ENCODE measurements at places on chromosomes 13 and 19.

DNA sequence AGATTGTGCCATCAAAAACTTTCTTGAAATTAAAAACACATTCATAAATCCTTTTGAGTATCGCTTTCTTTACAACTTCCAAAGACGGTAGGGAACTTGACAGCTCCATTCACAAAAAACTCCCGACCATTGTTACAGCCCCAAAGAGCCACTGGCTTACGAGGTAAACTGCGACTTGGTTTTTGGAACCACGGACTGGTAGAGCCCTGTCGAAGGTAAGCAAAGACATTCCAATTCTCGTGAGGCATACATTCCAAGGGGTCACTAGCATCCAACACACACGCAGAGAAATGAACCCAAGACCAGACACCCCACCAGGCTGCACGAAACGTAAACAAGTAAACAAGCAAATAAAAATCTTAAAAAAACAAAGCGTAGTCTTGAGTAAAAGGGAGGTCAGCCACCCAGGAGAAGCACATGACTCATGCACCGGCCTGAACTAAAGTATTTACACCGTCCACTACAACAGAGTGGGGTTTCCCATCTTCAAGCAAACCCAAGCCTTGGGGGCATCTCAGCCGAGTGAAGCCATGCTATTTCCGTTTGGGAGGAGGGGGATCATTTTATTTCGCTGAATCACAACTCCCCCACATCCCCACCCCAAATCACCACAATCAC lies 1.4 kb downstream of the BRD4 start:
- DNase-seq: peak; percentile 25
- peak overlapping the region; percentile 94 for H3K27ac ChIP-seq
- no peaks in the 10 kb centered on the region for H3K36me3 ChIP-seq
- H3K4me3 ChIP-seq: peak overlapping the region; percentile 74

GRCh38 chr13:45748941-45749759 lies 47.0 kb downstream of the CBY2 start:
- H3K4me3 ChIP-seq: no peak overlapping the region
- no peaks in the 10 kb centered on the region for H3K4me1 ChIP-seq
- H3K27me3 ChIP-seq: no peaks in the 10 kb centered on the region
- DNase-seq: no peak
- H3K27ac ChIP-seq: no peak overlapping the region

DNA sequence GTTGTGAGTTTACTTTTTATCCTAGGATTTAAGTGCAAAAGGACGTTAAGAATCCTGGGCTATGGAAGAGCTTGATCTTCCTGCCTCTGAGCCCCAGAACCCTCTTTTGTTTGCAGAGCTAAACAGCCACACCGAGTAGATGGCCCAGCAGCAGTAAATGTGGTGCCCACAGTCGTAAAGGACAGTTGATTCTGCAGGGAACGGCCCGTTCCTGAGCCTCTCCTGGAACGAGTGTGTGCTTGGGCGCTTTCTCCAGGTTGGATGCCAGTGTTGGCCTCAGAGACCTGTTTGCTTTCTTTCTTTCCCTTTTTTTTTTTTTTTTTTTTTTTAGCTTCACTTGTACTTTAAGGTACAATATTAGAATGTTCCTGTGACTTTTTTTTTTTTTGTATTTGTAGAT lies 41.7 kb downstream of the SPATA13 start:
- H3K4me3 ChIP-seq: no peak overlapping the region
- H3K4me1 ChIP-seq: peaks cover 5% of the 10 kb centered on the region
- no peaks in the 10 kb centered on the region for H3K27me3 ChIP-seq
- DNase-seq: no peak
- H3K27ac ChIP-seq: no peak overlapping the region
- H3K36me3 ChIP-seq: no peaks in the 10 kb centered on the region

GRCh38 chr19:50252111-50252886 lies 48.9 kb downstream of the MYH14 start:
- H3K36me3 ChIP-seq: peaks cover 30% of the 10 kb centered on the region
- H3K4me1 ChIP-seq: no peaks in the 10 kb centered on the region
- no peak overlapping the region for H3K27ac ChIP-seq
- DNase-seq: no peak

DNA sequence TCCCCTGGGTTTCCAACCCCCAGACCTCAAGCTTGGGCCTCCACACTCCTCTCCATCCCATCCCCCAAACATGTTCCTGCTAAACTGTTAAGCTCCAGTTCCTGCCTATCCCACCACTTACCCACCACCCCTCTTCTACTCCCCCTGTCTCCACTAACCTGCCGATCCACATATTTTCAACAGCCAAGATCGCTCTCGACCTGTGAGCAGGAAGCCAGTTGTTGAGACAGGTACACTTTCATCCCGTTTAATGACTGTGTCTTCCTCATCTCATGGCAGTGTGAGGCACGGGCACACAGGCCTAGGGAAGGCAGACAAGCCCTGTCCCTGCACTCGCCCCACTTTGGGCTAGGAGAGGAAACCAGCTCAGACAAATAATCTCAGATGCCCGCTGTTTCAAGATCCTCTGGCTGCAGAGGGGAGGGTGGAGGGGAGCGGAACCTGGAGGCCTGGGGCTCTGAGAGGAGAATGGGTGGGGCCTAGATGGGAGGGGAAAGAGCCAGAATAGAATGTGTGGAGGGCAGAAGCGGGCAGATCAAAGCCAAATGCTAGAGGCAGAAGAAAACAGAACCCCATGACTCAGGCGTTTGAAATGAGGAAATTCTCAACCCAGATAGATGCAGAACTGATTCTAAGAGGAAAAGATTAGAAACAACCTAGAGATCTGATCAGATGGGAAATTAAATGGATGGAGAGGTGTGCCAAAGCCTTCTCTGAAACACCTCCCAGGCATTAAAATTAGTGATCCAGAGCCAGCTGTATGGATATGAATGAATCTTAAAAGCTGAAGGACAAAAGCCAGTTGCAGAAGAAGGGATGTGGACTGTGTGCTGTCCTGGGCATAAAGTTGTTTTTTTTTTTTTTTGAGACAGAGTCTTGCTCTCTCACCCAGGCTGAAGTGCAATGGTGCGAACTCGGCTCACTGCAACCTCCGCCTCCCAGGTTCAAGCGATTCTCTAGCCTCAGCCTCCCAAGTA lies 16.9 kb upstream of the CYP2S1 start:
- no peak overlapping the region for H3K27ac ChIP-seq
- no peaks in the 10 kb centered on the region for H3K27me3 ChIP-seq
- peaks cover 14% of the 10 kb centered on the region for H3K4me1 ChIP-seq
- no peak overlapping the region for H3K4me3 ChIP-seq
- no peaks in the 10 kb centered on the region for H3K36me3 ChIP-seq

- no peaks in the 10 kb centered on the region for H3K36me3 ChIP-seq
- peaks cover 32% of the 10 kb centered on the region for H3K27me3 ChIP-seq
- H3K27ac ChIP-seq: no peak overlapping the region
- H3K4me1 ChIP-seq: no peaks in the 10 kb centered on the region
These were observed 14.0 kb upstream of the PSMD8 start for GRCh38 chr19:38360351-38360750.

GRCh38 chr19:10422846-10423245 lies 2.5 kb downstream of the PDE4A start:
- H3K4me1 ChIP-seq: peaks cover 18% of the 10 kb centered on the region
- H3K27me3 ChIP-seq: peaks cover 56% of the 10 kb centered on the region
- DNase-seq: no peak

GRCh38 chr13:102035969-102036368 lies 365.9 kb downstream of the FGF14 start:
- H3K4me3 ChIP-seq: no peak overlapping the region
- DNase-seq: no peak
- H3K4me1 ChIP-seq: no peaks in the 10 kb centered on the region
- no peak overlapping the region for H3K27ac ChIP-seq
- no peaks in the 10 kb centered on the region for H3K36me3 ChIP-seq

DNA sequence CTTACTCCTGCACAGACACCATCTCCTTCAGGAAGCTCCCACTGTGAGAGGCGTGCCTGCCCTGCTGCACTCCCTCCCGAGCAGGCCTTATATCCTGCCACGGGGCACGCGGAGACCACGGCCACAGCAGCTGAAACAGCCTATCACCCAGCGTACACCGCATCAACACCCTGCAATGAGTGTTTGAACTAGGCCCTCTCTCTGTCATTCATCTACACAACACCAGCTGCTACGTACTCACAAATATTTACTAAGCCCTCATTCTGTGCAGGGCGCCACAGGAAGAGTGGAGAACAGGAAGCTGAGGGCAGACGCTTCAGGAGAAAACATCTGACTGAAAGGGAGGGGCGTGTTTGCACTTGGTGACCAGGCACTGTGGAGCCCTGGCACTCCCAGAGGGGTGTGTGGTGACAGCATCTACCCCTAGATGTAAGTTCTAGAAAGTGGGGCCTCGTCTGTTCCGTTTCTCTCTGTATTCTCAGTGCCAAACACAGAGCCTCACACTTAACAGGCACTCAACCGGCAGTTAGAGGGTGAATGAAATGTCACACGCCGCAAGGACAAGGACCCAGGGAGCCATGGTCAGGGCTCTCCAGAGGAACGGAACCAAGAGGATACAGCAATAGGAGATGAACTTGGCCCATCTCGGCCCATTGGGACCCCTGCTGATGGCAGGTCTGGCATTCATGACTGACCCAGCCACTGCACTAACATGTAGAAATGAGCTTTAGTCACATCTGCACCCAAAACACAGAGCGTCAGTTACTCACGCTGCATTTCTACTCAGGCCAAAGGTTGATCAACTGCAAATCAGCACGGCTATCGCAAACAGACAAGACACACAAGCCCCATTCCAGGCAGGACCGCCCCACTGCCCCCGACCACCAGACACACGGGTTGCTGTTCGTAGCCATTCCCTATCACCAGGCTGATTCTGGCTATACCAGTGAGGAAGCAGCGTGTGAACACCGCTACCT lies 15.7 kb downstream of the RANBP3 start:
- H3K36me3 ChIP-seq: no peaks in the 10 kb centered on the region
- no peaks in the 10 kb centered on the region for H3K27me3 ChIP-seq
- peak overlapping the region; percentile 21 for H3K27ac ChIP-seq
- H3K4me3 ChIP-seq: no peak overlapping the region
- peaks cover 47% of the 10 kb centered on the region for H3K4me1 ChIP-seq
- DNase-seq: peak; percentile 89

DNA sequence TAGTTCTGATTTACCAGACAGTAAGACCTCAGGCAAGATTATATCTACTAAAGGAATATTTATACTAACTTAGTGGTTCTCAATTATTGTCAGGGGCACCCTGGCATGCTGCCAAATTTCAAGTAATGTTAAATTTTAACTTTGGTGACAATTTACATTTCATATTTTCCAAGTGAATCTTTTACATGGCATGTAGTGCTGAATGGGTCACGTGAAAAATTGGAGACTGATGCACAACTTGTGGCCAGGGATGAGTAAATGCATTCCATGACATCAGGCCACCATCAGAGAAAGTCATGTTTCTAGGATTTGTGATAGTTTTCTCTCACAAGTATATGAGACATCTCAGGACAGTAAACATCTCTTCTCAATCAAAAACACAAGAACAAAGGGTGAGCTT lies 202.6 kb upstream of the SOX21 start:
- no peaks in the 10 kb centered on the region for H3K4me1 ChIP-seq
- H3K4me3 ChIP-seq: no peak overlapping the region
- H3K27me3 ChIP-seq: no peaks in the 10 kb centered on the region

All from lung (tissue), 17 donors.